Caki2 (cell line): ENCODE measurements at places on chromosomes 11 and 22.

DNA sequence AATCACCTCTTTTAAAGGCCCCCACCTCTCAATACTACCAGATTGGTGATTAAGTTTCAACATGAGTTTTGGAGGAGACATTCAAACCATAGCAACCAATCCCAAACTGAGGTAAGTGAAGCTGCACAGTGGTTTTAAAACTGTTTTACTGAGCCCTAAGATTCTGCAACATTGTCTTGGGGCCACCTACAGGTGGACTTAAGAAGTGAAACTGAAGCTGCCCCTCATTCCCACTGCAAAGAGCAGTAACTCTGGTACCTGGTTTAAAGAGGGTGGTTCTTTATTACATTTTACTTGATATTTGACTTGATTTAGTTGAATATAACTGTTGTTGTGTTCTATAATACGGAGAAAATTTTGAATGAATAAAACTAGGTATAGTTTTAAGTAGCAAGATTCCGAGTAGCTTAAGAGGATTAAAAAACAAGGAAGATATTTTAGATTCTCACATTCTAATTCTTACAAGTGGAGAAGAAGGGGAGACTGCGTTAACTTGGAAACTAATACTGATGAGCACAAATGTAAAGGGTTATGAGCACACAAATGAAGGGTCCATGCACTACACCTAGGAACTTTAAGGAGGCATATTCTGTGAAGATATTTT lies 26.7 kb downstream of the SYT9 start:
- no peak for DNase-seq

- no peak for DNase-seq
Observed at GRCh38 chr22:45450921-45451651, 37.6 kb downstream of the RIBC2 start.

DNA sequence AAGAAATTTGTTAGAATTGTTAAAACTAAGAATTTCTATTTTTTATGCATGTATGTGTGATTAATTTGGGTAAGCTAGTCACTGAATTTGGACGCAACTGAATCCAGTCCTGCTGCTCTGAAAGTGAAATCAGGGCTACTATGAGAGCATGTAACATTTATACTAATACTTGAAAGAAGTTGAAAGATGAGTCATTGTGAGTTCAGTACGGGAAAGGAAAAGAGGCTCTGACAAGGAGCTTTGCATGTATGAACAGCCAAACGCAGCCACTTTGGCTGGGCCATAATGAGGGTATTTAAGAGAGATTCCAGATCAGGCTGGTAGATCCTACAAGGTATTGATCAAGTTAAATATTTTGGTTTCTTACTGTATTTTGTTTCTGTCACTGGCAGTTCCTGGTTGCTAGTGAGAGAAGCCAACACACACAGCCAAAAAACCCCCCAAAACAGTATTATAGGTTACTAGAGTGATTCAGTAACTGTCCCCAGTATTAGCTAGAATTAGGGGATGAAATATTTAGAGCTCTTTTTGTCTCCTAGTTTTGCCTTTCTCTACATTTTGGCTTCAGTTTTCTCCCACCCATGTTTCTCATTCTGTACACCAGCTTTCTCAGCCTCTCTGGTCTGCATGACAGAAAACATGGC lies 14.1 kb downstream of the AASDHPPT start:
- DNase-seq = no peak

GRCh38 chr11:131491503-131491902 lies 121.1 kb downstream of the NTM start:
- DNase-seq = no peak

- DNase-seq = peak; percentile 79
Observed at GRCh38 chr11:10293423-10294289, at the start of gene SBF2. SBF2 (minus strand) TSS chr11:10294219; CDS start chr11:10294069, 150 bp downstream.

DNA sequence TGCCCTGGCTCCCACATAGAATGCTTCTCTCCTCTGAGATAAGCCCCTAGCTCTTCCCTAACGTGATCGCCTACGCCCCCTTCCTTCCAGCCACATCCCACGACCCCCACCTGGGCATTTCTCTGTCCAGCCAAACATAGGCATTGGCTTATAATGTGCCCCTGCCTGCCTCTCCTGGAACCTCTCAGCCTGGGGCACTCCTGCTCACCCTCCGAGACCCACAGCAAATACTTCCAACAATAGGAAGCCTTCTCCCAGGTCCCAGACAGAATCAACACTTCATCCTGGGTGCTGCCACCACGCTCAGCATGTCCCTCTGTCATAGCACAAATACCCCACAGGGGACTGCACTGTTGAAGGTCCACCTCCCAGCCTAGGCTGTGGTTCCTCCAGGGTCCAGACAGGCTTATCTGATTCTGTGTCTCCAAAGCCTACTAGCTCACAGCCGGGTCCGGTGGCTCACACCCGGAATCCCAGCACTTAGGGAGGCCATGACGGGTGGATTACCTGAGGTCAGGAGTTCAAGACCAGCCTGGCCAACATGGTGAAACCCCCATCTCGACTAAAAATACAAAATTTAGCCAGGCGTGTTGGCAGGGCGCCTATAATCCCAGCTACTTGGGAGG lies 24.2 kb upstream of the TMPRSS4 start:
- DNase-seq = no peak

GRCh38 chr11:105903113-105903512 lies 118.9 kb downstream of the MSANTD4 start:
- no peak for DNase-seq

GRCh38 chr11:112440518-112440917 lies 179.9 kb upstream of the PLET1 start:
- DNase-seq = no peak

- no peak for DNase-seq
Observed at GRCh38 chr22:33012833-33013450, 45.2 kb downstream of the SYN3 start.

- DNase-seq = no peak
Observed at GRCh38 chr11:117623831-117624271, 173.2 kb downstream of the DSCAML1 start.

DNA sequence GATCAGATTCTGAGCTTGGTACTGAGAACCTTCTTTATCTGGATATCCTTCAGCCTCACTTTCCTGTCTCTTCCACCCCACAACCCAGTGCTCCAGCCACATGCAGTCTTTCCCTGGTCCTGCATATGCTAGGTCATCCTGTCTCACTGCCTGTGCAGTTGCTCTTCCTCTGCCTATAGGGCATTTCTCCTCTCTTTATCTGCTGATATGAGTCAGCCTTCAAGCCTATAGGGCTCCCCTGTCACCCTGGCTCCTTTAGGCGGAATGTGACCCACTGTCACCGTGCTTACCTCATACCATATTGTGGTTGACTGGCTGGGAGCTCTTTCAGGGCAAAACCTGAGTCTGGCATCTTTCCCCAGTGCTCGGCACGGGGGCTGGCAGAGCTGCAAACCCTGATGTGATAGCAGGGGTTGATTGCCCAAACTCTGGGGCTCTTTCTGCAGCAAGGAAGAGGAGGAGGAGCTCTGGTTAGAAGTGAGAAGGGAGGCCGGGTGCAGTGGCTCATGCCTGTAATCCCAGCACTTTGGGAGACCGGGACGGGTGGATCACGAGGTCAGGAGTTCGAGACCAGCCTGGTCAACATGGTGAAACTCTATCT lies 26.3 kb downstream of the MEI1 start:
- peak; percentile 7 for DNase-seq

GRCh38 chr11:134716582-134716981 lies 304.5 kb upstream of the B3GAT1 start:
- no peak for DNase-seq

GRCh38 chr11:40306938-40307548 lies 1152.4 kb downstream of the LRRC4C start:
- peak; percentile 23 for DNase-seq

DNA sequence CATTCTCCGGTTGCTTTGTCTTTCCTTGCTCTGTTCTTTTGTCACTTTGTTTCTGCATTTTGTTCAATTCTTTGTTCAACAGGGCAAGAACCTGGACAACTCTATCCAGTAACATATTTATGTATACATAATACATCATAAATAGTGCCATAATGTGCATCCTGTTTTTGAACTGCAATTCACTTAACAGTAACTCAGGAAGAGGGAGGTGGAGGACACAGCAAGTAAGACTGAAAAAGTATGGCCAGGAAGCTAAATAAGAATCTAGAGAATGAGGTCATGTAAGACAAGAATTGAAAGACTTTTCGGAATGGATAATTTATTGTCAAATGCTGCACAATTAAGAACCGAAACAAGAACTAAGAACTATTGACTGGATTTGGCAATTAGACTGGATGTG lies 29.2 kb upstream of the CHORDC1 start:
- DNase-seq = no peak

DNA sequence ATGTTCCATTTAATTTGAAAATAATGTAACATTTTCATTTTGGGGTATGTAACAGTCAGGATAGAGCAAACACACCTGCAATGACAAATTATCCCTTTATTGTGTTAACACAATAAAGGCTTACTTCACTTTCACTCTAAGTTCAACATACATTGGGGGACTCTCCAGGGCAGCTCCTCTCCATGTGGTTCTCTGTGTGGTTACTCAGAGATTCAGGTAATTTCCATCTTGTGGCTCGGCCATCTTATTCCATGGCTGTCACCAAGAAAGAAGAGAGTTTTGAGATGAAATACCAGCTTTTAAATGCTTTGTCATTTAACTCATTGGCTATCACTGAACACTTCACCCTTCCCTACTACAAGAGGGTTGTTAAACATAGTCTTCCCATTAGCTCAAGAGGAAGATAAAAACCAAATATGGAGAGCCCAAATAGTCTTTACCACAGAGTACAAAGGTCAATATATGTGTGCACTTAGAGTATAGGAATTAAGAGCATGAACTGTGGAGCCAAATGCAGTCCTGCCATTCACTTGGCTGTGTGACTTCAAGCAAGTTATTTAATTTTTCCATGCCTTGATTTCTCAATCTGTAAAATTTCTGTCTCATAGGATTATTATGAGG lies 10.6 kb upstream of the TPH1 start:
- DNase-seq = no peak

DNA sequence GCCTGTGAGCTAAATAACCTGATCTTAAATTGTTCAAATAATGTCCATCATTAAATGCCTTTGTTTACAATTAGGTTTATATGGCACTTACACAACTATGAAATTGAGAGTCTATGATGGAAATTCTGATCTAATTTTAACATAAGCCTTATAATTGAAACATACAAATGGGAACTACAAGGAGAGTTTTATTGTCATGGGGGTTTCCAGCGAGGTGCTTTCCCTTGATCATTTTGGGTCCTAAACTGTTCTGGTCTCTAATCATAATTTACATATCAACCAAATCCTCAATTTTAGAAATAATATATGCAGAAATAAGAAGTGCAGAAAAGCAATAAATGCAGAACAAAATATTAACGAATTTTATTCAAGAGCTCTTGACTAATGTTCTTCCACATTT lies 44.9 kb downstream of the RRAS2 start:
- no peak for DNase-seq

DNA sequence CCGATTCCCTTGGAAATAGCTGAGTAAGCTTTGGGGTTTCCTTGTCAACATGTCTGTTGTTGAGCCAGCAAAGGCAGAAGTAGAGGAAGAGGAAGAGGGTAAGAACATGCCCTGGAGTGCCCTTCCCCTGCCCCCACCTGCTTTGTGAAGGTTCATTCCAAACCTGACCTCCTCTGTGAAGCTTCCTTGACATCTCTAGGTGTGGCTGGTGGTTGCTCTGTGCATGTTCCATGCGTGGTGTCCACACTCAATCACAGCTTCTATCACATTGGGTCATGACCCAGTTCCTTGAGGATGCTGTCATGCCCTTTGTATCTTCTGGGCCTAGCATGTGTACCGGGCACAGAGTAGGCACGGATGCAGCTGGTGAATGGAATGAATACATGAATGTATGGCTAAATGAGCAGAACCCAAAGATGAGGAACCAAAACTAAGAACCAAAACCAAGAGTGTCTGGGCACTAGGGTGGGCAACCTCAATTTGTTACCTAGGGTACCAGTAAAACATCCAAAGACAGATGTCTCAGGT lies 23.7 kb upstream of the FXYD6 start:
- no peak for DNase-seq

GRCh38 chr22:46401370-46401769 lies 65.9 kb downstream of the TRMU start:
- DNase-seq = no peak

DNA sequence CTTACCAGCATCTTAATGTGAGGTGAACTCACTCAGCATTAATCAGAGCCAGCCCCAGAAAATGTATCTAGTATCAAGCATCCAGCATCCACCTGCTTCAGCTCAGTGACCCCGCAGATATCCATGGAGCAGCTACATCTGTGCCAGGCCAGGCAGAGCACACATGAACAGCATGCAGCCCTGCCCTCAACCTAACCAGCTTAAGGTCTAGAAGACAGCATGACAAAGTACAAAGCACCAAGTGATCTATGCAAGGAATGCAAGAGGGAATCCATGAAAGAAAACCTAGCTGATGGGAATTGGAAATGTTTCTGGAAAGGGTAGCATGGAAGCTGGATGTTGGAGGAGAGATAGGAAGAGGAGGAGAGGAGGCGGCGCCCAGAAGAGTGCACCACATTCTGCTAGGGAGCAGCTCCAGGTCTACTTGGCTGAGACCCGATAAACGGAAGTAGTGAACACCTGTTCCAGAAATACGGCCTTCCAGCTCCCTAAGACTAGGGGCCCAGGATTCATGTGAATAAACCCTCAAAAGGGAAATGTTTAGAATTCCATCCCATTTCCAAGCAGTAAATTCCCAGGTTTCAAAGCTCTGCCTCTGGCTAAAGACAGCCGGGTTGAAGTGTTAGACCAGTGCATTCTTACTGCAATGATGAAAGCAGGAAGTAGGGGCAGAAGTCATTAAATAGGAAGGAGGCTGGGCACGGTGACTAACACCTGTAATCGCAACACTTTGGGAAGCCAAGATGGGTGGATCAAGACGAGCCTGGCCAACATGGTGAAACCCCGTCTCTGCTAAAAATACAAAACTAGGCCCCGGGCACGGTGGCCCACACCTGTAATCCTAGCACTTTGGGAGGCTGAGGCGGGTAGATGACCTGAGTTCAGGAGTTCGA lies 23.5 kb upstream of the L3MBTL2 start:
- DNase-seq = no peak

DNA sequence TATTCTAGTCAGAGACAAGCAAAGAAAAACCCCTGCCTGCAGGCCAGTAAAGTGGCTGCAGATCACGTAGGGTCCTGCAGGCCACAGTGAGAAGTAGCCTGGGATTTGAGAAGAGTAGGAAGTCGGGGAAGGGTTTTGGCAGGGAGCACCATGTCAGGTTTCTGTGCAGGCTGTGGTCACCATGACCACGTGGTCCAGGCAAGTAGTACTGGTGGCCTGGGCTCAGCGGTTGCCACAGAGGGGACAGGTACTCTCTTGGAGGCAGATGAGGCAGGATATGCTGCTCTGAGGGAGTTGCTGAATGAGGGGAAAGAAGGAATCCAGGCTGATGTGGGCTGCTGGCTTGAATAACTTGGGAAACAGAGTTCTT lies 46.5 kb downstream of the PISD start:
- no peak for DNase-seq
